CD4-positive, alpha-beta memory T cell (primary cell): ENCODE measurements at places on chromosomes 11 and 22.
A peak's percentile ranks its signal among the peaks of the same experiment; 100 is the strongest.

DNA sequence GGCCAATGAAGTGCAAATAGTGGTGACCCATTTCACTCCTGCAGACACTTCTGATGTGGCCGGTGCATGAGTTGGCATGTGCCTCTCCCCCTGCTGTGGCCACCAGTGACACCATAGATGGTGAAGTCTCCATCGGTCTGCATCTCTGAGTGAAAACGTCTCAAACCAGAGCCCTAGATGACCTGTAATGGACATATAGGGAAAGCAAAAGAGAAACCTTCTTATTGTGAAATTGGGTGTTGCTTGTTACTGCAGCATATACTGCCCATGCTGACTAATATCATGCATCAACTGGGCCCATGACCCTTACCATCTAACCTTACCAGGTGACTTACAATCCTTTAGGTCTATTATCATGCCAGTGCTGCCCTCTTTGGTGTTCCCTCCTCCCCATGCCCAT lies 11.7 kb upstream of the VPS37C start:
- no peak for DNase-seq

DNA sequence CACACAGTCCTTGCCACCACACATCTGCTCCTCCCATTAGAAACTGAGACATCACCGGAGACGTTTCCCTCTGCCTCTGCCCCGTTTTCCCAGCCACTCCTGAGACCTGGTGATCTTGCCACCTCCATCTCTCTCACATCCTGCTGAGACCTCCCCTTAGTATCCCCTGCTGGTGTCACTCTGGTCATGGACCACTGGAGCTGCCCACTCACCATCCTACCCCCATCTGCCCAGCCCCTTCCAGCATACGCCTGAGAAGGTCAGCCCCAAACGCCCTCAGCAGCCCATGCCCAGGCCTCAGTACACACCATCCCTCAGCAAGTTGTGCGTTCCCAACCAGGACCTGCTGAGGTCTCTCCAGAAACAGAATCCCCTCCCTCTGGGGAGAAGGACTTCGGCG lies 64.3 kb downstream of the SHANK2 start:
- DNase-seq, result no peak

DNA sequence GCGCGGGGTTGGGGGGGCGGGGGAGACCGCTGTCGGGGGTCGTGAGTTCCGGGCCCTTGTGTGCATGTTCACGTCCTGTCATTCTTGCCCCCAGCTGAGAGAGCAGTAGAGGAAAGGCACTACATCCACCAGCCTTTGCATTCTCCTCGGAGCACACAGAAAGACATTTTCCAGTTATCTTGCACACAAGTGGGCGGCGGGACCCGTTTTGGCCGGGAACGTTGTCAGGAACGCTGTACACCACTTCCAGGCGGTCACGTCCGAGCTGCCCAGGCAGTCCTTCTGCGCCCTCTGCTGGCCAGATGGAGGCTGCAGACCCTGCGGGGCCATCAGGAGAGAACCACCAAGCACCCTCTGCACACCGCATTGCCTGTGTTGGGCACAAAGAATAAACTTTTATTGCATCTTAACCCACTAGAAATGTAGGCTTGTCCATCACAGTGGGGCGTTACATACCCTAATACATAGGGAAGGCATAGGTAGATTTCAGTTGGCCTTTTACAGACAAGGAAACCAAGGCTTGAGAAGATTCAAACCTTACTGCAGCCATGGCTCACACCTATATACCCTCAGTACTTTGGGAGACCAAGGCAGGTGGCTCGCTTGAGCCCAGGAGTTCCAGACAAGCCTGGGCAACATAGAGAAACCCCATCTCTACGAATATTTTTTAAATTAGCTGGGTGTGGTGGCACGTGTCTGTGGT lies 2.8 kb upstream of the CDKN1C start:
- peak; percentile 76 for DNase-seq

DNA sequence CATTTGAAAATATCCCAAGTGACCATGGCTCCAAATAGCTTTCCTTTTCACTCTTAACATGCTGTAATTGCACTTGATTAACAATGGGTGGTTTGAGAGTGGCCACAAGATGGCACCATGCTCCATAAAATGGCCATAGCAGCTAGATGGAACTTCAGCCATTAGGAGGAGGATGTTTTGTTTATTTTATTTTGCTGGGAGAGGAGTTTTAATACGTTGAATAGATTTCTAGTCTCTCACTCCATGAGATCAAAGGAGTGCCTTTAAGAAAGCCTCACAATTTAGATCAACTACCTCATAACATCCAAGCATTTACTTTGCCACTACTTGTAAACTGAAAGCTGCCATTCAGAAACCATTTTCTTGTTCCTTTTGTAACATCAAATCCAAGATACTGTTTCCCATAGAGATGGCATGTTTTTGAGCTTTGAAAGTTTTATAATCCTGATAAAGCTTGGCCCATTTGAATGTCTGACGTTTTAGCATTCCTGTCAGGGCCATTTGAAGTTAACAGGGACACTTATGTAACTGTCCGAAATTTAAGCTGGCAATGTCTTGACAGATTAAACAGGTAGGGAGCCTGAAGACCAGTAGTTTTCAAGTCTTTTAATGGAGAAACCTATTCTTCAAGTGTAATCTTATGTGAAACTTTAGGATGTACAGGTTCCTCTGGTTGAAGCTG lies 4.7 kb downstream of the FEN1 start:
- DNase-seq, result peak; percentile 73

DNA sequence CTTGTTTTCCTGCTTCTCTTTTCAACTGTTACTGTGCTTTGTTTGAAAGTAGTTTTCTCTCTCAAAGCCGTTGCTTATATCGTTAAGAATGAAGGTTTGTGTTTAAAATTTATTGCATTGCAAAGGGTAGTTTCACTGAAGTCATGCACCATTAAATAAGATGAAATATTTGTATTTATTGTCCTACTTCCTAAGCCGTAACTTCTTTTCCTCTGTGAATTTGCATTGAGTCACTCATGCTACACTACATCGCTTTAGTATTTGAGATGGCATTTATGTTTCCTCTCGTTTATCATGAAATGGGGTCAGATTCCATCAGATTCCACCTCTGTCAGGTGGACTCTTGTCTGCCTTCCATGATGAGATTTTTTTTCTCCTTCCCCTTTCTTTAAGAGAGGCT lies 65.8 kb upstream of the RASSF10 start:
- no peak for DNase-seq

GRCh38 chr11:57729479-57729878 lies 11.8 kb upstream of the SELENOH start:
- no peak for DNase-seq

- no peak for DNase-seq
Measured at GRCh38 chr11:15836795-15837194, 519.6 kb downstream of the SOX6 start.

GRCh38 chr22:44289414-44290171 lies 23.2 kb downstream of the SHISAL1 start:
- DNase-seq, result no peak

GRCh38 chr11:17405232-17406005 lies 17.0 kb upstream of the KCNJ11 start:
- no peak for DNase-seq

GRCh38 chr11:57322256-57323166 lies 2.2 kb downstream of the TNKS1BP1 start:
- DNase-seq, result no peak

GRCh38 chr11:77884186-77884828 lies 63.4 kb downstream of the AAMDC start:
- no peak for DNase-seq

DNA sequence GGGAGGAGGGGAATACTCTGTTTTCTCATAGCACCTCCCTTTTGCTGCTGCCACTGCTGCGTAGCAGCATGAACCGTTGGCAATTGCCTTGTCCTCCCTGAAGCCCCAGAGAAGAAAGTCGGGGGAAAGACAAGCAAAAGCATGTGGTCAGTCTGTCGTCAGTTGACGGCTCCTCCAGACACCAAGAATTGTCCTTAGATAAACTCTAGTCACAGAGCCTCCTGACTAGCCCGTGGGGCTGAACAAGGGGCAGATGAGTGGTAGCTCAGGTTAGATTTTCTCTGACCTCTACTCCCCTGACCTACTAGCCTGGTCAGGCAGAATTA lies 126.4 kb upstream of the HSD17B12 start:
- no peak for DNase-seq

- DNase-seq, result no peak
Measured at GRCh38 chr11:70204466-70204799, 1.3 kb downstream of the FADD start.

GRCh38 chr22:41057076-41057475 lies 35.3 kb upstream of the EP300 start:
- no peak for DNase-seq

GRCh38 chr11:68735125-68735524 lies 16.2 kb downstream of the TESMIN start:
- no peak for DNase-seq

- DNase-seq, result no peak
Measured at GRCh38 chr11:7165911-7166310, 77.1 kb downstream of the RBMXL2 start.

- no peak for DNase-seq
Measured at GRCh38 chr11:102449651-102450570, 2.7 kb downstream of the TMEM123 start.

DNA sequence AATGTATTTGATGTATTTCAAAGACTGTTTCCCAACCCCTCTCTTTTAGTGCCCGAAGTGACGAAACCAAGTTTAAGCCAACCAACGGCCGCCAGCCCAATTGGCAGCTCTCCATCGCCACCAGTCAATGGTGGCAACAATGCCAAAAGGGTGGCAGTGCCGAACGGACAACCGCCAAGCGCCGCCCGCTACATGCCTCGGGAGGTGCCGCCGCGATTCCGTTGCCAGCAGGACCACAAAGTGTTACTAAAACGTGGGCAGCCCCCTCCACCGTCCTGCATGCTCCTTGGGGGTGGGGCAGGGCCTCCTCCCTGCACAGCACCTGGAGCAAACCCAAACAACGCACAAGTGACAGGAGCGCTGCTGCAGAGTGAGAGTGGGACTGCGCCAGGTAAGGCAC lies 84.1 kb downstream of the TNRC6B start:
- DNase-seq, result no peak

DNA sequence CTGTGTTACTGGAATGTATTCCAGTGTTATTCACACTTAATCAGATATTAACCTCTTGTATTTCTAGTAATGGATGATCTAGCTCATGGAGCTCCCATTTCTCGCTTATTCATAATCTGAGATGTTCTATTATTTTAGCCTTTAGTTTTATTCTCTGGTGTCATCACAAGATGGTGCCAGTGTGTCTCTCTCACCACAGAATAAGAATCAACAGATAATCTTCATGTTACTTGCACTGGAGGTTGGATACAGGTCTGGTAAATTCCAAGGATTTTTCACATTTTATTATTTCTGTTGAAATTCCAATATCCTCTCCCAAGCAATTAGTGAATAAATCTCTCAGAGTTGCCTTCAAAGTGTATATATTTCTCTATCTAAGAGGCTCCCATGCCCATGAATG lies 74.6 kb downstream of the CASP12 start:
- peak; percentile 2 for DNase-seq

- no peak for DNase-seq
Measured at GRCh38 chr11:1129611-1130160, 28.1 kb upstream of the MUC5AC start.

- no peak for DNase-seq
Measured at GRCh38 chr22:29306835-29307595, 565 bp downstream of the GAS2L1 start.

DNA sequence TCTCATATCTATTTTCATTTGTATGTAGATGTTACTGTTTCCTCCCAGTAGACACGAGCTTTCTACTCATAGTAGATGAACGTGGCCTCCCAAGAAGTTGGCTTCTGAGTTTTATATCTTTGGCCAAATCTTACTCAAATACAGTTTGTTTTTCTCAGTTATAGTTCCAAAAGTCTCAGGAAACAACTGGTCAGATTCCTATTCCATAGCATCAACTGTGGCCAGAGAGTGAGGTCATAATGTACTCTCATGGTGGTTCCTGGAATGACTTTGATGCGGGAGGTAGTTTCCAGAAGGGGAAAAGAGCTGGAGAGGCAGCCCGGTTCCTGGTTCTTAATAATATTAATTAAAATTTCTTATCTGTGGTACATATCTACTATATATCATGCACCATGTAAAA lies 77.3 kb downstream of the SLC17A6 start:
- no peak for DNase-seq

DNA sequence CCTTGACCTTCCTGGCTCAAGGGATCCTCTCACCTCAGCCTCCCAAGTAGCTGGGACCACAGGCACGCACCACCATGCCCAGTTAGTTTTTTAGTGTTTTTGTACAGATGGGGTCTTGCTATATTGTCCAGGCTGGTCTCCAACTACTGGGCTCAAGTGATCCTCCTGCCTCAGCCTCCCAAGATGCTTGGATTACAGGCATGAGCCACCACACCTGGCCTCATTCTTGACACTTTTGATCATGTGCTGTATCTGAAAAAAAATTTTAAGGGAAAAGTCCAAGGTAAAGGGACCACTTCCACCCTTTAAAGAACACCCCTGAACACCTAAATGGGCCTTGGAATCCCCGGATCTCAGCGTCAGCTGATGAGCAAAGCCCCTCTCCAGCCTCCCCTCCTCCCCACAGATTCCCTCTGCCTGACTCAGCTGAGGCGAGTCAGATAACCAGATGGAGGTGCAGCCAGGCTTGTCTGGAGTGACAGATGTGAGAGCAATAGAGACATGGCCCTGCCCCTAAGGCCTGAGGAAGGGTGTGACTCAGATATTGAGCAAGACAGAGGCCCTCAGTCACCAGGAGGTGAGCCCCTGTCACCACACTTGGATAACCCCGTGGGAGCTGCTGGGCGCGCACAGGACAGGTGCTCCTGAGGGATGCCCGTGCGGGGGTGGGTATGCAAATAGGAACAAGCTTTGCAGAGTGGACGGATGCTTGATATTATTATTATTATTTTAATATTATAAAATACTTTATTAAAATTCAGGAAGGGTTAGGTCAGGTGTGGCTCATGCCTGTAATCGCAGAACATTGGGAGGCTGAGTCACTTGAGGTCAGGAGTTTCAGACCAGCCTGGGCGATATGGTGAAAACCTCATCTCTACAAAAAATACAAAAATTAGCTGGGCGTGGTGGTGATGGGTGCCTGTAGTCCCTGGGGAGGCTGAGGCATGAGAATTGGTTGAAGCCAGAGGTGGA lies 5.0 kb upstream of the CCDC88B start:
- no peak for DNase-seq

- no peak for DNase-seq
Measured at GRCh38 chr11:96055706-96056387, 131.9 kb upstream of the MTMR2 start.

- DNase-seq, result no peak
Measured at GRCh38 chr22:20175597-20175900, 24.7 kb upstream of the CCDC188 start.

GRCh38 chr11:34052608-34053160 lies 1.2 kb downstream of the CAPRIN1 start:
- no peak for DNase-seq
